ENCODE measurements at places on chromosomes 1 and 21. TPM values are rescaled to one million over a fixed set of nuclear protein-coding genes. Genes with fewer than 3 reads are reported as not detected.

DNA sequence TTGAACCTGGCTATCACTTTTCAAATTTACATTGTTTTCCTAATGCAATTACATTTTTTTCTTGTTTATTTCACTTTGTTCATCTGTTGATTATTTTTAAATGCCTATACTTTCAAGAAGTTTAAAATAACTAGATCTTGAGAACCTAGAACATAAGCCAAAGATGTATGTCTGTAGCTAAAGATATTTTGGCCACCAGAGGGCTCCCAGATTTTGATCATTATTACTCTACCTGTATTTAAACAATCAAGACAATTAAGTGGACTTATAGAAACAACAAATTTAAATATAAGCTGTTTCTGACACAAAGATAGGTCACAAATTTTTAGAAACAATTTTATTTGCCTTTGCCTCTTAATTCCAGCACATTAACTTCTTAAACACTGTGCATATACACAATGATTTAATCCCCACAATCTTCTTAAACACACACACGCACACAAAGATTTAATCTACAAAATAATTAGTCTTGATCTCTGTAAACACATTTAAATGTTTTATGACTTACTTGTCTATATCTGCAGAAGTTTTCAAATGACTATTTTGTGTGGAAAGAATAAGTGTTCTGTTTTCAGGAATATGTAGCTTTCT lies 380.0 kb downstream of the DSCAM start:
- peak; percentile 62 for DNase-seq

GRCh38 chr1:53057127-53057526 lies 4.9 kb upstream of the PODN start:
- no peak for DNase-seq

Gene ABCG1
- 14.0 TPM for polyA plus RNA-seq

- DNase-seq = no peak
Measured at GRCh38 chr1:50973255-50973654, 3.2 kb downstream of the CDKN2C start.

DNA sequence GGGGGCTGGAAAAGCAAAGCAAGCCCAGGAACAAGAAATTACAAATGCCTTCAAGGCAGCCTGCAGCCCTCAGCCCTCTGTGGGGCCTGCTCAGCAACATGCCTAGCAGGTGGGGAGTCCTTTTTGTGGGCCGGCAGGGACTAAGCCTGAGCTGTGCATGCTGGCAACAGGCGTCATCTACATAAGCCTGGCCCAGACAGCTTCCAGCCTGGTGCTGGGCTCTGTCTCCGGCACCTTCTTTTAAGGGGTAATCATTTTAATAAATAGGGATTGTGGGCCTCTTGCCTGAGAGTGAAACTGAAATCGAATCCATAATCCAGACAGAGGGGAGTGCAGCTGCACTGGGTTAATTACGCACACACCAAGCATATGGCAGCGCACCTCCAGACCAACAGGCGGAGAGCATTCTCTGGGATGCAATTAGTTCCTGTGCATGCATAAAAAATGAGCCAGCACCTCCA lies 96.6 kb downstream of the DDX20 start:
- no peak for DNase-seq

DNA sequence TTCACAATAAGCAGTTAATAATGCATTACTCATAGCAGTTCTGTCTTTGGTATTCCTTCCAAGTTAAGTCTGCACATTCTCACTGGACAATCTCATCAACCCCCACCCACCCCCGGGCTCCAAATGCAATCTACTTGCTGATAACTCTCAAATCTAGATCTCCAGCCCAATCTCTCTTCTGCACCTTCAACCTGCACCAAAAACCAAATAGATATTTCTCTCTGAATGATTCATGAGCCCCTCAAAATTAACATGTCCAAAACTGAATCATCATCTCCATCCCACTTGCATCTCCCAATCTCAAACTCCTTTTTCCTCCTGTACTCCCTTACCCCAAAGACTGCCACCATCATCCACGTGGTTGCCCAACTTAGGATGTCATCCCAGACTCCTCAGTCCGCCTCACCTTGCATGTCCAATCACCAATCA lies 2.7 kb downstream of the DOCK7 start:
- DNase-seq = no peak

- no peak for DNase-seq
Measured at GRCh38 chr1:181759481-181759880, 276.2 kb downstream of the CACNA1E start.

- no peak for DNase-seq
Measured at GRCh38 chr1:11858158-11858557, 587 bp downstream of the NPPB start.

DNA sequence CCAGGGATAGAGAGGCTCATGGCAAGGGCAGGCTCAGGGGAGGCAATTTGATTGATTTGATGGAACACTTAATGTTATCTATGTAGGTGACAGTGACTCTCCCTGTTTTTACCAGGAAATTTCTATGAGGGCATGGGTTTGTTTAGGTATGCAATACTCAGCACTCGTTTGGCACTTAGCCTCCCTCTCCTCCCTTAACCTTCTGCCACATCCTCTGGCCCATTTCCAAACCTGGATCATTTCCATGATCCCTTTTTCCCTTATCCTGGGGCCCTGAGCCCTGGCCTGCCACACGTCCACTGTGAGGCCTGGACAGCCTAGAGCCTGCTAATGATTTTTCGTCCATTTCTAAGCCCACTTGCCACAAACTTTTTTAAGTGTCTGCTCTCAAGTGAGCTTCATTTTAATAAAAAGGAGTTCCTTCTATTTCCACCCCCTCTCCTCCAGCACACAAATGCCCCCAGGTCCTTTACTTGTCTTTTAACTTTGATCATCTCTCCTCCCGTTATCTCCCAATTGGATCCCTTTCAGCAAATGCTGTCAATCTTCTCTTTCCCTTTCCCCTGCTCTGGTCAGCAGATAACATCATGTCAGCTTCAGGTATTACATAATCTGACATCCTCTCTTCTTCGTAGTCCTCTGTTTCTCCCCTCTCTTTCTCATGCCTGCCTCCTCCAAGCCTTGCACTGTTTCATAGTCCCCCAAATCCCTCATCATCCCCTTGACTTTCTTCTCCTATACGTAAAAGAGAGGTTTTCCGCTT lies 37.8 kb upstream of the GADD45A start:
- DNase-seq = peak; percentile 40

DNA sequence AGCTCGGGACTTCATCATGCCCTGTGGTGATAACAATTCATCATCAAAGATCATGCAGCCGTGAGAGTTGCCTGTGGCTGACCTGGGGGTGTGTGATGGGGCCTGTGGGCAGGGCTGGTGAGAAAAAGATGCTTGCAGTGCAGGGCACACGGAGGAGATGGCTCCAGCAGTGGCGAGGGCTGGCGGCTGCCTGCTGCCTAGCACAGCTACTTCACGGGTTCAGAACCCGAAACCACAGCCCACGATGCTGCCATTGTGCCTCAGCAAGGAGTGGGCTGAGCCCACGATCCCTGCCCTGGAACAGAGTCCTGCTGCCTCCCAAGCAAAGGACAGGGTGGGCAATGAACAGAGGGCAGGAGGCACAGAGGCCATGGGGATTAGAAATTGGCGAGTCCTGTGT lies 631 bp upstream of the KRTAP10-9 start:
- no peak for DNase-seq

- no peak for DNase-seq
Measured at GRCh38 chr1:234546890-234547788, 62.8 kb downstream of the IRF2BP2 start.

GRCh38 chr1:246332078-246332477 lies 175.0 kb downstream of the SMYD3 start:
- no peak for DNase-seq

Gene TMEM39B
- polyA plus RNA-seq = 3.9 TPM

DNA sequence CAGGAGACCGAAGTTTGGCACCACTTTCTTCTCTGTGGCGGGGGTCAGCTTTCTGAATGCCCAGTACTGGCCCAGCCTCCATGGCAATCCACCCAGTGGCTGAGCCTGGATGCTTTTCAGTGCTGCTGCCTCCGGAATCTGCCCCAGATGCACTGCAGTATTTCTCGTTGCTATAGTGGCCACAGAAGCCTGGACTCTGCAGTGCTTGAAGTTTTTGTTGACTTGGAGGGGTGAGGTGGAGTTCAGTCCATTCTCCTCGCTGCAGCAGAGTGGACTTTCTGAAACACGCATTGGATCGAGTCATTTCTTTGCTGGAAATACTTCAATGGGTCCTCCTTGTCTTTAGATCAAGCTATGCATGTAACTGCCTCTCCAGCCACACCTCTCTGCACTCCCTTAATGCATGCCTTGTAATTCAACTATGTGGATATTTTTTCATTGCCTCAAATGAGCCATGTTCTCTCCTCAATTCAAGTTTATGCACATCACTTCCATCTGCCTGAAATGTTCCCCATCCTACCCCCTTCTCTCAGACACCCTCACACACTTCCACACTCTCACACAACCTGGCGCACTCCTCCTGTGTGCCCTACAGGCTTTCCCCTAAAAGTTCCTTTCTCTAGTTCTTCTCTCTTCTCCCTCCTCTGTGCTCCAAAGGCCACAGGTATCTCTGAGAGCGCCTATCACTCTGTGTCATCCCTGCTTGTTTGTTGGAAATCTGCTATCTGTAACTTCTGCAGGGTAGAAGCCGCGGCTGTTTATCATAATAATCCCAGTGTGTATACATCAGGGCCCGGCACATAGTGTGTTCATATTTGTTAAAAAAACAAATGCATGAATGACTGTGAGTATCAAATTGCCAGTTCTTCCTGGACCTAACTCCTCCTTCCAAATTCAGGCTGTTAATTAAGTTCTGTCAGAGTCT lies 16.5 kb downstream of the ADAM30 start:
- DNase-seq = no peak

- no peak for DNase-seq
Measured at GRCh38 chr21:34948157-34948556, 100.9 kb downstream of the RUNX1 start.

Gene FCRL5
- polyA plus RNA-seq = not detected

- no peak for DNase-seq
Measured at GRCh38 chr1:970973-971730, 4.9 kb downstream of the PLEKHN1 start.

Gene CDA
- polyA plus RNA-seq = 2.1 TPM

DNA sequence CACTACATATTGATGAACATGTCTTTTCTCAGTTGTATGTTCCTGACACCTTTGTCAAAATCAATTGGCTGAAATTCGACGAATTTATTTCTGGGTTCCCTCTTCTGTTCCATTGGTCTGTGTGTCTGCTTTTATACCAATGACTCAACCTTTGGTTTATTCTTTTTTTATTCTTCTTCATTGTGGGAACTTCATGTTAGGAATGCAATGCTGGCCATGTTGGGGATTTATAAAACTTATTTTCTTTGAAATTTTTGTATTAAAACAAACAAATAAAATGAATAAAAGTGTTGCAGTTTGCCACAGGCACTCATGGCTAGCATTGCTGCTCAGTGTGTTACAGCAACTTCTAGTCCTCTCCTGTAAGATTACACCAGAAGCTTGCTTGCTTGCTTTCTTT lies 287.8 kb downstream of the DUSP10 start:
- DNase-seq = no peak

GRCh38 chr1:212477680-212478466 lies 45.2 kb downstream of the NENF start:
- no peak for DNase-seq

- peak; percentile 65 for DNase-seq
Measured at GRCh38 chr1:201888282-201889089, at the start of gene SHISA4. Gene SHISA4, plus strand, starts transcription at chr1:201888898. Its CDS starts 97 bp downstream, at chr1:201888995.

DNA sequence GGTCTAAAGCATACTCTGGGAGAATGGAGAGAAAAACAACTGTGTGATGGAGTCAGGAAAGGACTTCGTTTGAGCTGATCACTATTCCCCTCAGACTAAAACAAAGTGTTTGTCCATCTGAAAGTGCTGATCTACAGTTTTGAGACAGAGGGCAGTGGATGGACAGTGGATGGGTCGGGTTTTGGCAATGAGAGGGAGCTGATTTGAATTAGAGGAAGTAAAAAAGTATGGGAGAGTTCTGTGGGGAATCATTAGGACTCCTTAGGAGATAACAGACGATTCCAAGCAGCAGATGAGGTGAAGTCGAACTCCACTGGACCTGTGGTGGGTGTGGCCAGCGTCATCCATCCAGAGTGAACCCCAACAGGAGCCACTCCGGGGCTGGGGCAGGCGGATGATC lies 62.3 kb downstream of the PTGS2 start:
- no peak for DNase-seq

Data from hepatocyte (in vitro differentiated cells).